ENCODE measurements at places on chromosomes 4 and X.

- no peak for DNase-seq
Observed at GRCh38 chr4:118351851-118352827, 664 bp downstream of the PRSS12 start.

DNA sequence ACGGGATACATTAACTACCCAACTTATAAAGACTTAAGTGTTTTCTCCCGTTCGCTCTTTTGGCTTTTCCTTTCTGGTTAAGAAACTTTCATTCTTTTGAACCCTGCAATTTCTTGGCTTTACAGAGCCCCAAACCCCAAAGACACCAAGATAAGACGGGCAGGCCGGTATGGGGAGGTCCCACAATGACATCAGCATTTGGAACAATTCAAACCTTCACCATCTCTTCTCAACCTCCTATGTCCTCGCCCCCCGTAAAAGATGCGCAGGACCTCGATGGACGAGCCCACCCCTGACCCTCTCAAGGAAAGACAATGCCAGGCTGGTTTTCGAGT is 999 bp downstream of the ZNF518B start:
- no peak for DNase-seq

DNA sequence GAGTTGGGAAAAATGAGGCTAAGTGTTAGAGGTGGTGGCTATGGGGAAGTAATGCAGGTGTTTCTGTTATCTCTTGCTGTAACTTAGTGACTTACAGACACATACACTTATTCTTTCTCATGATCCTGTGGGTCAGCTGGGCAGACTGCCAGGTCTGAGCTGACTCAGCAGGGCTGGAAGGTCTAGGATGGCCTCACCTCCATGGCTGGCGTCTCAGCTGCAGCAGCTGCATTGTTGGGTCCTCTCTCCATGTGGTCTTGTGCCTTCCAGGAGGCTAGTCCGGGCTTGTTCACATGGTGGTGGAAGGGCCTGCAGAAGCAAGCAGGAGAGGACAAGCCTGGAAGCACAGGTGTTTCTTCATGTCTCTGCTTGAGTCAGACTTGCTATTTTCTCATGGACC is 172.7 kb downstream of the NHS start:
- peak; percentile 77 for DNase-seq

- no peak for DNase-seq
Observed at GRCh38 chrX:26254436-26254835, 38.5 kb downstream of the MAGEB5 start.

- no peak for DNase-seq
Observed at GRCh38 chr4:73037057-73037456, 32.5 kb downstream of the COX18 start.

DNA sequence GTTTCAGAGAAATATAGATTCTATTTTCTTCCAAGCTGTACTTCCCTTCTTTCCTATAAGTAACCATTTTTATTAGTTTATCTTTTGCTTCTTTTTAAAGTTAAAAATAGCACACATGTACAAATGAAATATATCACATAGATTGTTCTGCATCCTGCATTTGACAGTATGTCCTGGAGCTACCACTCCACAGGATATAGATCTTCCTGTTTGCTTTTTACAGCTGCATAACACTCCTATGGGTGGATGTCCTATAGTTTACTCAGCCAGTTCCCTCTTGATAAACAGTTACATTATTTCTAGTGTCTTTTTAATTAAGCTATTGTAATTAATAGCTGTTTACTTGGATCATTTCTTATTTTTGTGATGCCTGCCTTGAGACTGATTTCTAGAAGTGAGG is 301.6 kb upstream of the DDX53 start:
- no peak for DNase-seq

GRCh38 chrX:120021927-120022326 is 55.6 kb downstream of the RHOXF2B start:
- no peak for DNase-seq

- DNase-seq: no peak
Observed at GRCh38 chr4:16572161-16572560, 326.3 kb downstream of the LDB2 start.

GRCh38 chr4:25103418-25103817 is 56.8 kb downstream of the SEPSECS start:
- DNase-seq: no peak

- no peak for DNase-seq
Observed at GRCh38 chrX:113421432-113421831, 580.8 kb upstream of the AMOT start.

- no peak for DNase-seq
Observed at GRCh38 chr4:98692411-98692810, 34.0 kb upstream of the TSPAN5 start.

DNA sequence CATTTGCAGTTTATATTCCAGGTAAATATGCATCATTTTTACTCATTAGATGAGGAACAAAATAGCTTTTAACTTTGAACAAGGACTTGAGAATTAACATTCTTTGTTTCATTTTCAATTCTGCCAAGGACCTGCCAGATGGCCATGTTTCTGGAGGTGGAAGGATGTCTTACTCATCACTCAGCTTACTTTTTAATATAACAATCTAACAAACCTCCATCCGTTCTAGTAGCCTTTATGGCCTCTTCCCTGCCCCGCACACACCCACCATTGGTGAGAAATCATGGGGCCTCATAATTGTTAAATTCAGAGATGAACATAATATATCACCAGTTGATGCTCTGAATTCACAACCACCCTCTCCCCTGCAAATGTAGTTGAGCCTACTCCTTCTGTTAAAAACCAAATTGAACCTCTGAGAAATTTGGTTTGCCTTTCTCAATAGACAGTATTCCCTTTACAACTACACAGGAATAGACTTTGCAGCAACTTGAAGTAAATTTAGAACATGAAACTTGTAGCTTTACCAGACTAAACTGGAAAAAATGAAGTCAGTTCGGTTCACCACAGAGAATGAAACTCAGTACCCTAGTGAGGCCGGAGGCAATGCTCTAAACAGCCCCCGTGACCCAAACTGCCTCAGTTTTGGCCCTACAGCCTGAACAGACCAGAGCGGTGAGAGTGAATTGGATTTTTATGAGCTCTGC is 50.1 kb upstream of the ACSL4 start:
- DNase-seq: peak; percentile 1

DNA sequence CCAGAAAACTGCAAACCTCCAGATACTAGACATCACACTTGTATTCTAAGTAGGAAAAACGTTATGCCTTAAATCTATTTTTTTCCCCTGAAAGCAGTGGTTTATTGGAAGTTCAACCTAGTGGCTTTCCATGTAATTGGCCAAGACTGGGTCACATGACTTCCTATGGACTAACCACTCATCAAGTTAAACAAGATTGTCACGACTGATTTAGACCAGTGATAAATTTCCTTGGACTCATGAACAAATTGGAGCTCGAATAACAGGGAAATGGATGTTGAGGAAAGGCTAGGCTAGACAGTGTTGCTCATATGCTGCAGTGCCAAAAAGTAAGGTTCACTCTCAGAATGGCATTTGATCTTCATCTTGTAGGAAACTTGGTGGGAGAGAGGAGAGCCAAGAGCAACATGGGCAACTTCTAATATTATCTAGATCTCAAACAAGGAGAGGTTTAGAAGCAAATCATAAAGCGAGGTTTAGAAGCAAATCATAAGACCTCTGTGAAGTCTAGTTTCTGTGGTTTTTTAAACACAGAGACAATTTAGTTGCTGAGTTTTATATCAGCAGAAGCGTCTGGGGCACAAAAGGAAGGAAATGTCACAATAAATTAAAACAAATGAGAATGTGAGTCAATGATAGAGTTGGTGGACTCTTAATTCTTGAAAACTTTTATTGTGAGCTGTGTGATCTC is 165.6 kb upstream of the BOD1L1 start:
- DNase-seq: no peak

GRCh38 chrX:7109049-7109531 is 38.4 kb upstream of the STS start:
- no peak for DNase-seq

DNA sequence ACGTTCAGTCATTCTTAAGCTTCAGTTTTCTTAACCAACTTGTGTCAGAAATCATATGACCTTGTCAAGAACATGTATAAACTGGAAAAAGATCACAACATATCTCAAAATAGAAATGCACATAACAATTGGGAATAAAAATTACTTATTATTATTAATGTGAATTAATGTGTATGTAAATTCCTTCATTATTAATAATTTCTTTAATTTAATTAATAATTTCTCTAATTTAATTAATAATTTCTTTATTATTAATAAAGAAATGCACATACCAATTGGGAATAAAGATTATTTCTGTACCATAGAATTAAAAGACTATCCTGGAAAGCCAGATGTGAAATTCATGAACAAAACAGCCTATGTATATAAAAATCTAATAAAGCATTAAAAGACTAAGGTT is 718.5 kb upstream of the PCDH7 start:
- DNase-seq: no peak

GRCh38 chr4:71266090-71266794 is 72.6 kb upstream of the SLC4A4 start:
- DNase-seq: peak; percentile 93

Measured in AG10803 (cell line).